ENCODE measurements at places on chromosomes 7 and 10. TPM values are rescaled to one million over a fixed set of nuclear protein-coding genes. Genes with fewer than 3 reads are reported as not detected.

Gene SSC4D
- polyA plus RNA-seq, result 0.92 TPM

Gene PWWP2B
- 1.6 TPM for polyA plus RNA-seq

Gene CFAP69
- polyA plus RNA-seq, result 2.3 TPM

Gene FGFR2
- 0.18 TPM for polyA plus RNA-seq

Gene ELFN1
- polyA plus RNA-seq, result 0.99 TPM

Gene OR13A1
- not detected for polyA plus RNA-seq

Gene ATRNL1
- polyA plus RNA-seq, result not detected

Gene ANK3
- polyA plus RNA-seq, result 0.09 TPM

Gene MOGAT3
- polyA plus RNA-seq, result not detected

Gene PLXDC2
- 0.47 TPM for polyA plus RNA-seq

Gene ITGA8
- 10.1 TPM for polyA plus RNA-seq

Gene RELN
- polyA plus RNA-seq, result 4.3 TPM

Gene ADRA2A
- 0.25 TPM for polyA plus RNA-seq

Gene ENO4
- 0.28 TPM for polyA plus RNA-seq

- DNase-seq, result peak; percentile 96
These were observed 14.9 kb downstream of the TRIM56 start for GRCh38 chr7:101099969-101100781.

DNA sequence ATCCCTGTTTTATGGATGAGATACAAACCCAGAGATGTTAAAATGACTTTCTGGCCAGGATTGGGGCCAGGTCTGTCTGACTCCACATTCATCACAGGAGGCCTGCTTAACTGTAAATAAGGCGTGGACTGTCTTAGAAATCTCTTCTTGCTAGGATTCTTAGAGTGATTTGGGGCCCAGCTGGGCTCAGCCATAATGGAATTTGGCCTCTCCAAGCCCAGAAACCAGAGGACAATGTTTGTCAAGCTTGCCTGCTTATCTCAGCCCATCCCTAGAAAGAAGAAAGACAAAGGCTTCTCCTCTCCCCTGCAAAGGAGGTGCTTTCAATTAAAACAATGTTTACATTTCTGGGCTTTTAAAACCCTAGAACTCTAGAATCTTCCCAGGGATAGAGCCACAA is 2.9 kb downstream of the HABP2 start:
- no peak for DNase-seq

GRCh38 chr10:121450247-121450646 is 148.0 kb downstream of the FGFR2 start:
- DNase-seq, result no peak

- no peak for DNase-seq
These were observed 173.4 kb upstream of the NRP1 start for GRCh38 chr10:33507662-33508425.

DNA sequence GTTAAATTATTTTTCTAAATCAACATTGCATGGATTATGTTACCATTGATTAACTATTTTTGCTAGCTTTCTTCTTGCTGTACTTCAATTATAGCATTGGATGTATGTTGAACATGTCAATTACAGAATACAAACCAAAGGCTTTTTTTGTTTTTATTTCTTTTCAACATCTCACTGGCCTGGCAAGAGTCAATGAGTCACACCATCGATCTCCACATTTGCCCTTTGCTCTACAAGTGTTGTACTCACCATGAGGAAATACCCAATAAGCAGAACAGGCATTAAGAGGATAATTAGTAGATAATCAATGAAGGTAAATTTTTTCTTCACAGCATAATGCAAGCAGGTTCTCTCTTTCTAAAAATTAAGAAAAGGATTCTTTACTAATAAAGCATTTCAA is 23.3 kb downstream of the ANKRD22 start:
- no peak for DNase-seq

DNA sequence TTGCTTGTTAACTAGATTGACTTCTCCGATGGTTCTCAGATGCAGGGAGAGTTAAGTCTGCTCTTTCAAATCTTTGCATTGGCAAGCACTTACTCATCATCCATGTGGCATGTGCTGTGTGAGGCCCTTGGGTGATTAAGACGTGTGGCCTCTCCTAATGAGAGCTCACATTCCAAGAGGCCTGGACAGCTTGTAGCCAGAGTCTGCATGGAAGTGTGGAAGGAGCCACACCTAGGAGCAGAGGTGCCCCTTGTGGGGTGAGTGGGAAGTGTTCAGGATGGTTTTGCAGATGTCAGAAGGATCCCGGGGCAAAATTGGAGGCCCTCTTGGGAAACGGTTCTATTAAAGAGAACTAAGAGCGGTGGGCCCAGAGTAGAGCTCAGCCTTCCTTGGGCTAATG is 225.9 kb downstream of the PAXIP1 start:
- DNase-seq, result no peak

GRCh38 chr7:91233212-91233611 is 31.0 kb upstream of the FZD1 start:
- no peak for DNase-seq

DNA sequence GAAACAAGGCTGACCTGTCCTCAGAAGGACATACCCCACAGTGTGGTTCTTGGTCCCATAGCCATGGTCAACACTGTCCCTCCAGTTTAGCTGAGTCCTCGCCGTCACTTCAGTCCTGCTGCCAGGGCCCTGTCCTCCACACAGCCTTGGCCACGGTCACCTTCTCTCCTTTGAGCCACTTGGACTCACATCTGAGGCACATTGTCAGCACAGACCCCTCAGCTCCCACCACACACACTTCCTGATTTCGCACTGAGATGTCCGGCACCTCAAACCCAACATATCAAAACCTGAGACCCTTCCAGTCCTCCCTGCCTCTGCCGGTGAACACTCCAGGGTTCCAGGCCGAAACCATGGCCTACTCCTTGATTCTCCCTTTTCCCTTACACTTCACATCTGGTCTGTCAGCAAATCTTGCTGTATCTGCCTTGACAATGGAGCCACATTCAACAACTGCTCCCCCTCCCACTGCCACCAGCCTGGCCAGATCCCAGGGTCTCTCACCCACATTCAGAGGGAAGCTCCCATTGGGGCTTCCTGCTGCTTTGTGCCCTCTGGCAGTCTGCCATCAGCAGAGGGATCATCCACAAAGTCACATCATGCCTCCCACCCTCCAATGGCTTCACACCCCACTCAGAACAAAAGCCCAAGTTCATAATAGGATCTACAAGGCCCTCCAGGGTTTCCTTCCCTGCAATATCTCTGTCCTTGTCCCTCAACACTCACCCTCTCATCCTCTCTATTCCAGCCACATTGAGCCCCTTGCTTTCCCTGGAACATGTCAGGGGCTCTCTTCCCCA is 219.6 kb upstream of the SHH start:
- DNase-seq, result no peak

DNA sequence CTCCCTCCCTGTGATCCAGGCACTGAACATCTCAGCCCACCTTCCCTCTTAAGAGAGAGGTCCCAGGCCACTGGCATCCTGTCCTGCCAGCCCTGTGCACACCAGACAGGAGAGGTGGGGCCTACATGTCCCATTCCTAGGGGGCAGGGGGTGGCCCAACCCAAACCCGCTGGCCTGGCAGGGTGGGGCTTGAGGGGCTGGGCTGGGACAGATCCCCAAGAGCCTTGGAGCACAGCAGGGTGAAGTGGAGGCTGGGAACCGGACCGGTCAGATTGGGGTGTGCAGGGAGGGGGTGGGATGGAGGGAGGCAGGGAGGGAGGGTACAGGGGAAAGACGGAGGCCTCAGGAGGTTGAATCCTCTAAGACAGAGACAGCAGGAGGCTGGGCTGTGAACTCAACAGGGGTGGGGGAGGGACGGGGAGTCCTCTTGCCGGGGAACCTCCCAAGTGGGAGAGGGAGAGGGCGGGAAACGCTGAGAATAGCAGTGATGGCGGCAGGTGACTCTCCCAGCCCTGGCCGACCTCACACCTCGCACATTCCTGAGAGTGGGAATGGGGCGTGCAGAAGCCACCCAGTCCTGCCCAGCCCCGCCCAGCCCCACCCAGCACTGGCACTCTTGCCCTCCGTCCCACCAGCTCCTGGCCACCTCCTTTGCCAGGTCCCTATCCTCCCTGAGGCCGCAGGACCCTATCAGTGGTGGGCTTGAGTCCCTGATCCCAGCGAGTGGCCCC is 6.7 kb downstream of the TSC22D4 start:
- no peak for DNase-seq

DNA sequence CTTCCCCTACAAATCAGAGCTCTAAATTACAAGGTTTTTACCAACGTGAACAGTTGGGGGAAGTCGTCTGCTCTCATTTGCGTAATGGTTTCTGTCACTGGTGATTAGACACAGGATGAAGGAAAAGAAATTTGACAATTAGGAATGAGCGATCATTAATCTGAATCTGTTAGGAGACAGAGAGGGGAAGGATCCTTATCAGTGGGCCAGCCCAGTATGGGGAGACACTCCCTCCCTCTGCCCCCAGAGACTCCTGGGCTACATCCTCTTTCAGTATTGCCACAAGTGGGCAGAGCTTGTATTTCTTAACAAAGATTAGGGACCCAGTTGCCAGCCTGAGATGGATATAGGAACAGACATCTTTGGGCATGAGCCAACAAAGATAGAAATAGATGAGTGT is 15.5 kb downstream of the HIF1AN start:
- DNase-seq, result no peak

DNA sequence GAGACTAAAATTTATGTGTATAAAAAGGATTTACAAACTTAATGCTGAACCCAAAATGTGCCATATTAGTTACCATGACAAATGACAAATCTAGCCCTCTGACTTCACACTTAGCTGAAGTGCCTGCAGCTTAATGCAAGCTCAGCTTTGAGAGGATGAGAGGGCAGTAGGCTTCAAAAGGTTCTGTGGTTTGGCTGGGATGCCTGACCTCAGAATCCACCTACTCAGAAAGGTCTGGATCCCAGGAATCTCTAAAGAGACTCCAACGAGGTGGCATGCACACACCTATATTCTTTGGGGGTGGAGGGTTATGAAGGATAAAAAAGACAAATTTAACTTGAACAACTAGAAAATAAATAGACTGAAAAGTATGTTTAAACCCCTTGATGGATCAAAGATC is 213.4 kb downstream of the TAX1BP1 start:
- DNase-seq, result no peak

- no peak for DNase-seq
These were observed 41.9 kb downstream of the AP5Z1 start for GRCh38 chr7:4817178-4817901.

- DNase-seq, result no peak
These were observed 5.7 kb downstream of the UBE2H start for GRCh38 chr7:129947049-129947448.

- peak; percentile 19 for DNase-seq
These were observed 47.4 kb downstream of the FHIP2A start for GRCh38 chr10:114868870-114869519.

DNA sequence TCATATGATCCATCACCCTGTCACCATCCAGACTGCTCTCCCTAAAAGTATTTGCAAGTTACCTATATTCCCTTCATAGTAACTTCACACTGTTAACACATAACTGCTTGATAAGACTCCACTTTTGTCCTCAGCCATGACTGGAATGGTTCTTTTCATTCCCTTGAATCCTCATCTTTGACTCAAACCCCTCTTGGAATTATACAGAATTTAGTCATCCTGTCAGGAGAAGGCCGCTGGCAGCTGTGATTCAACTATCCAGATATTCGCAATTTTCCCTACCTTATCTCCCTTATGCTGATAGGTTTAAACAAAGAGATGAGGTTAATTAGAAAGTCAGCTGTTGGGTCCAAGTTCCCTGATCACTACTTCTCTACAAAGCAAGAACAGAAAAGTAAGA is 143.0 kb upstream of the HPS1 start:
- DNase-seq, result no peak

GRCh38 chr10:102237711-102238252 is 3.5 kb downstream of the PITX3 start:
- DNase-seq, result no peak

DNA sequence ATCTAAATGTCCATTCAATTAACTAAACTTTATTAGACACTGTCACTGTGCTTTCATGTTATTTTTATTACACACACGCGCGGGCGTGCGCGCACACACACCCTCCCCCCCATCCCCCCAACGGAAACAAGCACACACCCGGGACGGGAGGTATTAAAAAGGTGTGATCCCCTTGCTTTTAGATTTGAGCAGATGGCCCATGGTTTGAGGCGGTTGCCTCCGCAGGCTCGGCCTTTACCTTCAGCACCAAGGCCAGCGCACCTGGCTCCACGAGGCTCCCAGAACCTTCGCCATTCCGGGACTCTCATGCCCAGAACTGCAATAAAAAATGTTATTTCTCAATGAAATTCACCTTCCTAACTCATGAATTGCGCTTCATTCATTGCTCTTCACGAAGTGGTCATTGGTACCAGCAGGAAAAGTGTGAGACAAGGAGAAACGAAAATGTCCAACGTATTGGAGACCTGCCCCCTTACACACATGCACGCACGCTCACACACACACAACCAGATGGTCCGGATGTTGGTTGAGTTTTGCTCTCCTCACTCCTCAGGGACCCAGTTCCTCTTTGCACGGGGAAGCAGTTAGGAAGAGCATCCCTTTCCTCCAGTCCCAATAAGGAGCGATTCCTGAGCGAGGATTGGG is 20.8 kb upstream of the PTF1A start:
- no peak for DNase-seq

GRCh38 chr7:107353701-107354100 is 116.2 kb upstream of the GPR22 start:
- no peak for DNase-seq

DNA sequence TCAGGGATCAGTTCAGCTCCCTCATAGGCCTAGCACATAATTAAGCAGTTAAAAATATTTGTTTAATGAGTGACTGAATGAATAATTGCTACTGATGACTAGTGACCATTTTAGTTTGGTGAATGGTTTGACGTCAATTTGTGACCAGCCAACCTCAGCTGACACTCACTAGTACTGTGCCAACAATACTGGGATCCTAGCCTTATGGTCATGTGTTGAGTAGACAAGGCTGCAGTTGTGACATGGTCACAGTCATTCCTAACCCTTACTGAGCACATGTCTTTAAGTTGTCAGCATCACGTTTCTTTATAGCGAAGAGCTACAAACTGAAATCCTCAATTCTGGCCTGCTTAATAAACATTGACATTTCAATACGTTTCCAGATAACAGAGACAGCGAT is 86.9 kb upstream of the SLC26A5 start:
- no peak for DNase-seq

GRCh38 chr10:121002586-121003205 is 151.5 kb downstream of the WDR11 start:
- no peak for DNase-seq

- no peak for DNase-seq
These were observed 125.9 kb downstream of the GLCCI1 start for GRCh38 chr7:8094164-8095140.

- peak; percentile 56 for DNase-seq
These were observed 243.0 kb downstream of the BICC1 start for GRCh38 chr10:58755677-58756076.

DNA sequence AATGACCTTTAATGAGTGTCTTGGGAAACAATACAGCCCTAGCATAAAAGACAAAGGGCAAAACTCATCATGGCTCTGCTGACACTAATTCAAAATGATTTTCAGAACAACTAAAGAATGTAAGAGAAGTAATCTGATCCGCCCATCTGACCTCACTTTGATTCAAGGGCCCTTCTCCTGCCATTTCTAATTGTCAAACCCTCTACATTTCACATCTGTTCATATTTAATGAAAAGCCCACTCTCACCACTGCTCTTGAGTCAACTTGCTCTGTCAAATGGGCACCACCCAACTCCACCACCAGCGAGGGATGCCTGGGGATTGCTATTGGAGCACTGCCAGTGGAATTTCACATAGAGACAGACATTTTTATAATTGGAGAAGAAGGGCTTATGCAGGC is 639.2 kb downstream of the KCNMA1 start:
- DNase-seq, result no peak

GRCh38 chr7:116380025-116380424 is 119.5 kb upstream of the CAV2 start:
- DNase-seq, result no peak
